ENCODE measurements at places on chromosomes 3 and 15.

- no peak for DNase-seq
Measured at GRCh38 chr3:25246913-25247312, 181.2 kb upstream of the RARB start.

DNA sequence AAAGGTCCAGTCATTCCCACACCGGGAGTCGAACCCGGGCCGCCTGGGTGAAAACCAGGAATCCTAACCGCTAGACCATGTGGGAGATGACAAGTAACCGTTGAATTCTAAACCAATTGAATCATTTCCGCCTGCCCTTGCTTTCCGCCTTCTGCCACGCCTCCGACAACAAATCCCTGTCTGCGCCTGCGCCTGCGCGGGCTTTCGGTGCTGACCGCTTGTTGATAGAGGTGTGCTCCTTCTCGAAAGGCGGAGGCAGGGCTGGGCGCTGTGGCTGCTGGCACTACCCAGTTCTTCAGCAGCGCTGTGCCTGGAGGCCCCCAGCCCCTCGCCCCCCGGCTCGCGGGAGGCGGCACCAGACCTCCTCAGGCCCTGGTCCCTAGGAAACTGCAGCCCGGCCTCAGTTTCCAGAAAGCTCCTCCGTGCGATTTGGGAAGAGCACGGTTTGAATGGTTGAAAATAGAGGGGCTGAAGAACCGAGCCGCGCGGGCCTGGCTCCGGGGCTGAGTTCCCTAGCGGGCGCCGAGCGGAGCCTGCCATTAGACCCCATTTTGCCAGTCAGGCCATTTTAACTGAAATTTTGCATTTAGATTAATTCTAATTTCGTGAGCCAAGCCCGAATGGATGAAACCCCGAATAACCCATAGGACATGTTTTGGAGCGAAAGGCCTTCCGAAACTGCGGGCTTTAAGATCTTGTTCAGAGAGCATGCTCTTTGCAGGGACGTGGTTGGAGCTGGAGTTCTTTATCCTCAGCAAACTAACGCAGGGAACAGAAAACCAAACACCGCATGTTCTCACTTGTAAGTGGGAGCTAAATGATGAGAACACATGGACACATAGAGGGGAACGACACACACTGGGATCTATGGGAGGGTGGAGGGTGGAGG is 219.3 kb upstream of the ATP10A start:
- DNase-seq: peak; percentile 95

- no peak for DNase-seq
Measured at GRCh38 chr3:18670759-18671158, 245.6 kb upstream of the SATB1 start.

DNA sequence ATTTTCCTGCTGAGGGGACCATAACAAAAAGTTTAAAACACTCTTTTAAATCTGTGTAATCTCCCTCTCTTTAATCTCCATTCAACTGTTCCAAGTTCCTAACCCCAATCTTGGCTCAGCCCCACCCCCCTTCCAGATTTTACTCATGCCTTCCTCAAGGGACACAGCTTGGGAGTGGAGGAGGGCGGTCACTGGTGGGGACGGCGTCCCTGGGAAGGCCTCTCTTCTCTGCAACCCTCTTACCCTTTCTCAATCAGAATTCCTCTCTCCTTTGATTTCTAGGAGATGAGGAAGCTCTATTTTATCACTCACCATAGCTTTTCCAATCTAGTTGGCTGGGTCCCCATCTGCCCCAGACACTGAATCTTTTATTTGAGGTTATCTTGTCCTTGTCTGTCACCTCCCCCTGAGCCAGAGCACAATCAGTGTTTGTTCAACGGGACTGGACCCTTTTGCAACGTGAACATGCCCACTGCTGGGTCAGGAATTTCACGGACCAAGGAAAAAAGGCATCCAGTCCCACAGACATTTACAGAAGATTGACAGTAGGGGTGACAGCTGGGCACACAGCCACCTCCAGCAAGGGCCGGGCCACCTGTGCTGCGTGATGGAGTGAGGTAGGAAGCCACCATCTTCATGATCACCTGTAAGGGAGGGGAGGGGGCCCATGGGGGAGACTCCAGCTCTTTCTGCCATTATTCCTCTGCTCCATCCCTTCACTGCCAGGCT is 84.0 kb upstream of the HERC1 start:
- DNase-seq: no peak

GRCh38 chr3:140468407-140468806 is 209.5 kb upstream of the TRIM42 start:
- no peak for DNase-seq

DNA sequence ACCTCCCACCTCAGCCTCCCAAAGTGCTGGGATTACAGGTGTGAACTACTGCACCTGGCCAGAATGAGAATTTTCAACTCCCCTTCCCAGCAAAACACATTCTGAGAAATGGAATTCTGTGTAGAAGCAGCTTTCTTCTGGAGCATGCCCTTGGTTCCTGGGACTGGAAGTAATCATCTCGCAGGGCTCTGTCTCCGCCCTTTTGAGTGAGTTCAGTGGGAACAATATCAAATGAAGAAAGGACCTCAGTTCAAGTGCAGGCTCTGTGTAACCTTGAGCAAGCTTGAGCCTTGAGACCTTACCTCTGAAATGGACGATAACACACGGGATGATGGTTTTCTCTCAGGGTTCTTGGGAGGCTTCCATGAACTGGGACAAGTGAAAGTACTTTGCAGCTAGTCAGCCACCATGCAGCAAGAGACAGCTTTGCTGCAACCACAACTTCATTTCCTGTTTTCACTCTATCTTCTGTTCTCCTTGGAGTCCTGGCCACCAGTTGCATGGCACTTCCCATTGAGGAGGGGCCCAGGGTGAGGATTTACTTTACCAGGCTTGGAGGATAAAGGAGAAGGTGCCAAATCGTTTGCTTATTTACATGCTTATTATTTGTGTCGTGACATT is 35.7 kb upstream of the IGF1R start:
- no peak for DNase-seq

DNA sequence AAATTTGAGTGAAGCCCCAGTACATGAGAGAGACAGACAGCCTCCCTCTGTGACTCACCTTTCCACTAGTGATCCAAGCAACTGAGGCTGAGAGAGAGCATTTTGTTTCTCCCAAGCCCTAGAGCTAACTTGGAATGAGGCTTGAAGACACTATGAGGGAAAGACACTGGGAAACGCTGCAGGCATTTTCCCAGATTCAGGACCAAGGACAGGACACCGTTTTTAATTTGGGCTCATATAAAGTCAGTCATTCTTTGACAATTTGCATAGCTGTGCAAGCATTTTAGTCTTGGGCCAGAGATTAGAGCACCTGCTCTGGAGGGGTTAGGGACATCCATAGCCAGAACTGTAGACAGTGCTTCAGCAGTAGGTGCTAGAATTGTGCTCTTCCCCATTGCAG is 249.0 kb downstream of the AGBL1 start:
- no peak for DNase-seq

DNA sequence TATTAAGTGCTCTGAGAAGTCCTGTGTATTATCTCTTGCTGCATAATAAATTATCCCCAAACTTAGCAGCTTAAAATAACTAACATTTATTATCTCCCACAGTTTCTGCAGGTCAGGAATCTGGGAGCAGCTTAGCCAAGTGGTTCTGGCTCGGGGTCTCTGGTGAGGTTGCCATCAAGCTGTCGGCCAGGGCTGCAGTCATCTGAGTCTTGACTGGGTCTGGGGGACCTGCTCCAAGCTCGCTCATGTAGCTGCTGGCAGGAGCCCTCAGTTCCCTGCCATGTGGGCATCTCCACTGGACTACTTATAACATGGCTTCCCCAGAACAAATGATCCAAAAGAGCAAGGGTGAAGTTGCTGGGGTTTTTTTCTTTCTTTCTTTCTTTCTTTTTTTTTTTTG is 80.7 kb downstream of the SMAD6 start:
- no peak for DNase-seq

GRCh38 chr3:79881431-79881830 is 113.6 kb upstream of the ROBO1 start:
- no peak for DNase-seq

DNA sequence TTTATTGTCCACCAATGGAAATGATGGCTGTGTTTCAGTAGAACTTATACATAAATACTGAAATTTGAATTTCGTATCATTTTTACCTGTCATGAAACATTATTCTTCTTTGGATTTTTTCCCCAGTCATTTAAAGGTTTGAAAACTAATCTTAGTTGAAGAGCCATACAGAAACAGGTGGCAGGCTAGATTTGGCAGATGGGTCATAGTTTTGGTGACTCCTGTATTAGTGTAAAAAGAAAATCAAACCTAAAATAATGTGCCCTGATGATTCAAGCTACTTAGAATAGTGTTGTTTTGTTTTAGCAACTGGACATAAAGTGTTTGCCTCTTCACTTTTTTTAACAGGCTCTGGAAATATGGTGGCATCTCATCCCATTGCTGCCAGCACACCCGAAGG is 68.9 kb downstream of the SIDT1 start:
- no peak for DNase-seq

GRCh38 chr3:134486577-134487041 is 752 bp downstream of the CEP63 start:
- no peak for DNase-seq

- DNase-seq: peak; percentile 50
Measured at GRCh38 chr15:52417521-52417920, 111.2 kb downstream of the MYO5A start.

GRCh38 chr3:187743195-187744141 is 1.8 kb downstream of the BCL6 start:
- peak; percentile 69 for DNase-seq

DNA sequence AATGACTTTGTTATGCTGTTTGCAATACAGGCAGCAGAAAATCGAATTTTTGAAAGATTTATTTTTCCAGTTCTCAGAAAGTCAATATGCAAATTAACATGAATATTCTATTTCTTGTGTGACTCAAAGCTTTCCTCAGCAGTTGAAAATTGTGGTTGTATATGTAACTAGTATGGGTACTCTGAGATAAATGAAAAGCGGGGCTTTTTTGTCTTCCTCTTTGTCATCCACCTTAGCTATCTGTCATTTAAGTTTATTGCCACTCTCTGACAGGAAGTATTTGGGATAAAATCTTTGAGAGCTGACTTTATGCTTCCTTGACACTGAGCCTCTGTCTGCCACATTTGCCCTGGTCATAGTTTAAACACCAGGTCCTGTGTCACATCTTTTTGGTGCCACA is 91.5 kb downstream of the ATG7 start:
- DNase-seq: no peak

- peak; percentile 77 for DNase-seq
Measured at GRCh38 chr3:102090721-102091045, 241.4 kb downstream of the NFKBIZ start.

DNA sequence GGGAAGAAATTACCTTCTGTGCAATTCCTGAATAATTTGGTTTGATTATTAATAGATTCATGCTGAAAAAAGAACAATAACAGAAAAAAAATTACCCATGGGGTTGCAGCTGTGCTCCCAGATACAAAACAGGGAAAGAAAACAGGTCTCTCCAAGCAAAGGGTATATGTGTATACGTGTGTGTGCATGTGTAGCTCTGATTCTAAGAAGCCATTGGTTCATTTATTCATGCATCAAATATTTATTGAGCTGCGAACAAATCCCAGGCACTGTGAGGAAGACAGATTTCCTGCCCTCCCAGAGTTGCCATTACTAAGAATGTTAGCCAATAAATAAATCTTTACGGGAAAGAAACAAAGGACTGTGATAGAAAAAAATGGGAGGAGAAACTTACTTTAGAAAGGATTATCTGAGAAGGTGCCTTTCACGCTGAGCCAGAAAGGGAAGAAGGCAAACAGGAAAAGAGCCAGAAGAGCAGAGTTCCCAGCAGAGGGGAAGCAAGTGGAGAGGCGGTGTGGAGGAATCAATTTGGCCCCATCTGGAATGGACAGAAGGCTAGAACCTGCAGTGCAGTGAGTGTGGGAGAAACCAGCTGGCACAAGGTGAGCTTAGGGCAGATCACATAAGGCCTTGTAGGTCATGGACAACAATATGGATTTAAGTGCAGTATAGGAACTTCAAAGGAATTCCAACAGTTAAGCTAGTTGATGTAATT is 20.7 kb downstream of the CHL1 start:
- DNase-seq: no peak

GRCh38 chr3:168847291-168847883 is 751.7 kb upstream of the GOLIM4 start:
- peak; percentile 51 for DNase-seq

DNA sequence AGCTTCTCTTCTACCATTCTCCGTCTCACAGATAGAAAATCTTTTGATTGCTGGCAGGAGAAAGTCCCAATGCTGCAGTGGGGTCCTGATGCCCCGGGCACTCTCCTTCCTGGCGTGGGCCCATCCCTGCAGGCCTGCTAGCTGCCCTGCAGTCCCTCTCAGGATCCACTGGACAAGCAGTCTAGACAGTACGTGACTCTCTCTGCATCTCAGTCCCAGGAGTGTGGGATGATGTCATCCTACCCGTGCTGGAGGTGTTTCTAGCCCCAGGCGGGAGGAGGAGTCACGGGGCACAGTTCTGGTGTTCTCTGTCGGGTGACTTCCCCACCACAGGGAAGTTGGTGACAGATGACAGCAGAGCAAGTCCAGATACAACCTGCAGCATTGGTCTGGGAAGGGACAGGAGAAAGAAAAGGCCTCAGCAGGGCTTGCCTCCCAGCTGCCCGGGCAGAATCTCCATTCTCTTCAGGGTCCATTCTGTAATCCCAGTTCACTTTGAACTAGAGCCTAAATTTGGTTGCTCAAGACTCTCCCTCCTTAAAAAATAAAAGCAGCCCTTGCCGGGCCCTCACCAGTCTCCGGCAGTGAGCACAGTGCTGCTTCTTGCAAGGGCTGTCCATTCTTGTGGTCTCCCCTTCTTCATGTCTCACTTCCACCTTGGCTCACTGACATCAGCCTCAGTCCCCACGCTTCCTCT is 30.6 kb downstream of the SLC28A1 start:
- DNase-seq: peak; percentile 91

GRCh38 chr3:131036200-131036816 is 9.6 kb downstream of the NEK11 start:
- DNase-seq: peak; percentile 51

DNA sequence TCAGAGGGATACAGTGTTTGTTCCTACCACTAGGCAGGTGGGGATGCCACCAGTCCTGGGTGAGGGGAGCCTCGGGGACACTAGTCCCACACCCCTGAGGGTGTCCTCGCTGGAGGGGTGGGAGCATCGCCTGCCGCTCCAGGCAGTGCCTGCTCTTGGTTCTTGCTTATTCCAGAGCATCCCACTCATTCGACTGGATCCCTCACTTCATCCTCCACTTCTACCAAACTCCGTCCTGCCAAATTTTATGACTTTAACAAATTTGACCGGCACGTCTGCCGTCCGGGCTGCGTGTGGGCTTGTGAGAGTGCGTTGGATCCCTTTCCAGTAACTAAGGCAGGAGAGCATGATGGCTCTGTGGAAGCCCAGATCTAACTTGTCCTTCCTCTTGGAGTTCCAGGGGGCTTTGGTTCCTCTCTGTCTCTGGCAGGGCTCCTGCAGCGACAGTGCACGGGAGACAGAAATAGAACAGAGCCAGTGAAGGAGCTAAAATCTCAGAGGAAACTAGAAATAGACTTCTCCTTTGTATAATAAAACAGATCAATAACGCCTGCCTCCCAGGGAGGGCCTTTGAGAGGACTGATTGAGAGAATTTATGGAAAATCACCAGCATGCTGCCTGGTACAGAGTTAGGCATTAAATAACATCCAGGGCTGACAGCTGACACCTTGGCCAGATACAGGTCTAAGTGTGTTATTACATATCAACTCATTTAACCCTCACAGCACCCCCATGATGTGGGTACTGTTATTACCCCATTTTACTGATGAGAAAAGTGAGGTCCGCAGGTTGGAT is 34.5 kb downstream of the MGLL start:
- DNase-seq: no peak

- no peak for DNase-seq
Measured at GRCh38 chr3:132753946-132754345, 31.7 kb upstream of the NPHP3 start.
